ENCODE measurements at places on chromosomes 6 and 20.

- no peak for DNase-seq
These were observed 18.7 kb downstream of the CNKSR3 start for GRCh38 chr6:154491567-154492470.

GRCh38 chr6:4264081-4264480, 128.7 kb upstream of the ECI2 start:
- no peak for DNase-seq

DNA sequence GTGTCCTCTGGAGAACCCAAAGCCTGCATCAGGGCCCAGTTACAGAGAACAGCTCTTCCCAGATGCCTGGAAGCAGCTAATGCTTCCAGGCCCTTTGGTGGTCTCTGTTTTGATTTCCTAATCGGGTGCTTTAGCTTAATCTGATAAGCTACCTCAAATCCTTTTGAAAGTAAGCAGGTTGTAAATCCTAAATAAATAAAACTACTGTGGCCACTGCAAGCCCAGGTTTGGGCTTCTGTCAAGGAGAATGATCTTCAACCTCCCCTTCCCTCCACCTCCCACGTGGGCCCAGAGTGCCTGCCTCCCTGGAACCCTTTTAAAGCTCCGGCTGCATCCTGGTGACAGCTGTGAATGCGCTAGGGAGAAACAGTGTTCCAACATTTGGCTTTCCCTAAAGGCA, 25.2 kb upstream of the FYN start:
- no peak for DNase-seq

DNA sequence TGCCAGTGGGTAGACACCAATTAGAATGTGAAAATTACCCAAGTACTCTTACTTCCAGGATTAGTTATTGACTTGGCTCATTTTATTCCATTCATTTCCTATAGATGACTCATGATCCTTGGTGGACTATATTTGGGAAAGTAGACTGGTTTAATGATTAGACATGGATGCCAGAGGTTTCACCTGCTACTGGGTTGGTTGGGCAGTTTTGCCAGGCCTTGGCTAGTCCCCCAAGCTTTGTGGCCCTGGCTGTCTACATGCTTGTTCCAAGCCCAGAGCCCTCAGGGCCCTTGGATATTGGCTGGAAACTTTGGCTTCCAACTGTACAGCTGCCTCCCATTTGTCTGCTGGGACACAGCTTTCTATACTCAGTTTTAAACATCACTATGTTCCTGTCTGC, 104.1 kb downstream of the ZFP64 start:
- DNase-seq = no peak

GRCh38 chr20:6127825-6128224, 5.0 kb upstream of the FERMT1 start:
- no peak for DNase-seq

- DNase-seq = no peak
These were observed 129.7 kb downstream of the FAXC start for GRCh38 chr6:99219788-99220187.

GRCh38 chr6:7992002-7992815, 72.0 kb downstream of the BLOC1S5 start:
- DNase-seq = peak; percentile 51

GRCh38 chr20:33853507-33853813, 42.3 kb downstream of the CHMP4B start:
- no peak for DNase-seq

- DNase-seq = no peak
These were observed 8.9 kb downstream of the TGIF2 start for GRCh38 chr20:36582322-36582721.

DNA sequence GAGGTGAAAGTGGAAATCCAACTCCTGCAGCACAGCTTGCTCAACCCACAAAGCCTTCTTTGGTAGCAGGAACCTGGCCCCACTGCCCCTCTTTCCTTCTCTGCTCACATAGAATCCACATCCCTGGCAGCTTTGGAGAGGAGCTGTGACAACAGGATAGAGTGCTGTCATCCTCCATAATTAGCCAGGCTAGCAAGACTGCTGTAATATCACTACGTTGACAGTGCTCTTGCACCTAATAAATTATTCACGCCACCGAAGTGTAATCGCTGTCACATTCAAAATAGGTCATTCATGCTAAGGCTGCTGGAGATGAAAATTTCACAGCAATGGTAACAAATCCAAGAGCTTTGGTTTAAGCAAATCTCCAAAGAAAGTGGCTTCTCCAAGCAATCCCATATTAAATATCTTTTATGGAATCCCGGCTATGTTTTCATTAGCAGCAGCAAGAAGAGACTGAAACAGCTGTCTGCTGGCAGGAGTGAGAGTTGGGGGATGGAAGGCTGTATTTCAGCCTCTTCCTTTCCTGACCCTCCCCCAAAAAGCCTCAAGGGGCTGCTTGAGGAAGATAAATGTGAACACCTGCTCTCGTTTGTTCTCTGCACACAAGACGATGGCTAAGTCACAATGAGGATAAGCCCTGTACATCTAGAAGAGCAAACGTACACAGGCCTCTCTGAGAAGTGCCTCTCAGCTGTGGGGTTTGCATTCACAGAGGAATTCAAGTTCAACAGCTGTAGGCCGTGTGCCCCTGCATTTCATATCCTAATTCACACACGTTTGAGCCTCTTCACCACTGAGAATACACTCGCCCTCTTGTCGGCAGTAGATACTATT, 16.5 kb downstream of the RIPOR2 start:
- DNase-seq = no peak

DNA sequence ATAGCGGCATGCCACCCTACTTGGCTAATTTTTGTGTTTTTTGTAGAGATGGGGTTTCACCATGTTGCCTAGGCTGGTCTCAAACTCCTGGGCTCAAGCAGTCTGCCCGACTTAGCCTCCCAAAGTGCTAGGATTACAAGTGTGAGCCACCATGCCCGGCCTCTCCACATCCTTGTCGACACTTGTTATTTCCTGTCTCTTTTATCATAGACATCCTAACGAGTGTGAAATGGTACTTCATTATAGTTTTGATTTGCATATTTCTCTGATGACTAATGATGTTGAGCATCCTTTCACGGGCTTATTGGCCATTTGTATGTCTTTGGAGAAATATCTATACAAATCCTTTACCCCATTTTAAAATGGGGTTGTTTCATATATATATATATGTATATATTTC, 39.0 kb upstream of the ASXL1 start:
- no peak for DNase-seq

- no peak for DNase-seq
These were observed 8.5 kb downstream of the LRRC1 start for GRCh38 chr6:53803081-53803860.

- DNase-seq = no peak
These were observed 65.9 kb upstream of the SLC22A23 start for GRCh38 chr6:3522561-3523260.
